Activated CD4-positive, alpha-beta T cell treated with anti-CD3 and anti-CD28 coated beads, Interleukin-2, amount 50 U/mL, for 24 hours (primary cell): ENCODE measurements at places on chromosomes 7 and 10.

- DNase-seq: peak; percentile 73
Measured at GRCh38 chr10:119686465-119687191, 35.4 kb downstream of the BAG3 start.

GRCh38 chr7:12518920-12519681, 51.4 kb upstream of the SCIN start:
- no peak for DNase-seq

GRCh38 chr7:75722373-75722772, 16.4 kb downstream of the HIP1 start:
- DNase-seq: no peak

- peak; percentile 17 for DNase-seq
Measured at GRCh38 chr7:16753102-16753931, at the start of gene TSPAN13. TSPAN13 (plus strand) TSS chr7:16753755; CDS start chr7:16753968, 213 bp downstream.

- no peak for DNase-seq
Measured at GRCh38 chr7:27921081-27921836, 181.3 kb downstream of the TAX1BP1 start.

DNA sequence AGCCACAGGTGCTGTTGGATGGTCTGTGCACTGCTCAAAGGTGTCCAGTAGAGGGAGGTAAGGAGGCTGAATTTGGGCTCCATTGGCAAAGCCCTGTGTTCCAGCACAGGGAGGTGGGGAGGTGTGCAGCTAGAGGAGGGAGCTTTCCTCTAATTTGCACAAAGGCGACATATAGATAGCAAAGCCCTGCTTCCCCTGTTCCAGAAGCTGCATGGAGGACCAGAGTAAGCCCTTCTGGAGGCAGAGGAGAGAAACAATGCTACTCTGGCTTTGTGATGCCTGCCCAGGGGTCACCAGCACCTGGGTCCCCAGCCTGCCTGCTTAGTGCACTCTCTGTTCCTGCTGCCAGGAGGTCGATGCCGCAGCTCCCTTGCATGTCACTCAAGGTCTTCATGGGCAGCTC, 3.4 kb upstream of the ARHGAP22 start:
- DNase-seq: no peak

- no peak for DNase-seq
Measured at GRCh38 chr10:34760606-34761005, 54.5 kb downstream of the PARD3 start.

GRCh38 chr10:81865581-81865980, 9.4 kb upstream of the NRG3 start:
- DNase-seq: no peak
